ENCODE measurements at places on chromosomes 2 and 18.

DNA sequence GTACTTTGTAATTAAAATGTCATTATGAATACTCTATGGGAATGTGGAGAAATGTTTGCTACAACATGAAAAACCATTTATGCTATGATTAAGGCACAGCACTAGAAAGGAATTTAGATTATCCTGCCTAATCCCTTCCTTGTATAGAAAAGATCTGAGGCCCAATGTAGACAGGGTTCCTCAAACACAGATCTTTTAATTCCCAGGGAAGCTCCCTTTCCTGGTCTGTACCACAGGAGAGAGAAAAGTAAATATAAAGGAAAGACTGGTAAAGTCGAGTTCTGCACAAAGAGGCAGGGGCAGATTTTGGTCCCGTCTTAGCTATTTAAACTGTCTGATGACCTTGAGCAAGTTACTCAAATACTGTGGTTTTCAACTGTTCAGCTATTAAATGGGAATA is 84.7 kb downstream of the ICA1L start:
- DNase-seq, result no peak

DNA sequence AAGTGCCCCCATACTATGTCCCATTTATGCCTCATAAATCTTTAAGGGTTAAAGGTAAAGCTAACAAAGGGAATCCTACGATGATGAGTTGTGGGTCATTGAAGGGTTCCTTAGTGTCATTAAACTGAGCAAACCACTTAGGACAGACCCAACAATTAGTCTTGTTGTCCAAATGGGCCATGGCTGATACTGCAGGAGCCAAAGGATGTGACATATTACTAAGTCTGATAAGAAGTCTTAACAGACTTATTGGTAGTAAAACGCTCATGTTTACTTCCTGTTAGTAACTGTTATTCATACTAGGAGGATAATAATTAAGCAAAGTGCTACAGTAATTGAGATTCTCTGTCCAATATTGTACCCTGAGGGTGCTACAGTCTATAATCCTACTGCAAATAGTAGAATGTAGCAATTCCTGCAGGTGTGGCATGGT is 96.8 kb downstream of the PTPN4 start:
- DNase-seq, result no peak

DNA sequence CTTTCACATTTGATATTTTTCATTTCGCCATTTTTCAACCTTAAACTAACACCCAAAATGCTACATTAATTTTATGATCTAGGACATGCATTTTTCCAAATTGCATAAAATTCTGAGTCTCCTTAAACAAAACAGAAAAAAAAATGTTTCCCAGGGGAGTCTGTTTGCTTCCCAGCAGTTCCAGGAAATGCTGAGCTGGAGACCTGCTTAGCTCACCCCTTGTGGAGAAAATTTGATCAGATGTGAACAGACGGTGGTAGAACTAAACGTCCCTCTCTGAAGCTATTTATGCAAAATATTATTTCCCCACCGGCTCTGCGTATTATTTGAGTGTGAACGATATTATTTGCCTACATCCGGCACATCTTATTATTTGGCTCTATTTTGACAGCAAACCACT is 74.9 kb upstream of the AGAP1 start:
- DNase-seq, result no peak

DNA sequence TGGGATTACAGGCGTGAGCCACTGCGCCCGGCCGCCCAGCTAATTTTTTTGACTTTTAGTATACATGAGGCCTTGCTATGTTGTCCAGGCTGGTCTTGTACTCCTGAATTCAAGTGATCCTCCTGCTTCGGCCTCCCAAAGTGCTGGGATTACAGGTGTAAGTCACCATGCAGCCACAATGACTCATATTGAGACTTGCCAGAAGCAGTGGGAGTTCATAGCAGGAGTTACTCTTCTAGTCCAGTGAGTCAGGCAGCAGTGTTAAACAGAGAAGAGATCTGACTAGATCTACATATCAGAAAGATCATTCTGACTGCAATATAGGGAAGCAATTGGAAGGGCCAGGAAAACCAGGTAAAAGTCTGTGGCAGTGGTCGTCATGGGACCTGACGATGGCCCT is 1.5 kb upstream of the FLACC1 start:
- no peak for DNase-seq

GRCh38 chr2:150878356-150878755 is 383.3 kb downstream of the RBM43 start:
- DNase-seq, result no peak

GRCh38 chr2:147558620-147559019 is 286.2 kb upstream of the ACVR2A start:
- DNase-seq, result no peak

DNA sequence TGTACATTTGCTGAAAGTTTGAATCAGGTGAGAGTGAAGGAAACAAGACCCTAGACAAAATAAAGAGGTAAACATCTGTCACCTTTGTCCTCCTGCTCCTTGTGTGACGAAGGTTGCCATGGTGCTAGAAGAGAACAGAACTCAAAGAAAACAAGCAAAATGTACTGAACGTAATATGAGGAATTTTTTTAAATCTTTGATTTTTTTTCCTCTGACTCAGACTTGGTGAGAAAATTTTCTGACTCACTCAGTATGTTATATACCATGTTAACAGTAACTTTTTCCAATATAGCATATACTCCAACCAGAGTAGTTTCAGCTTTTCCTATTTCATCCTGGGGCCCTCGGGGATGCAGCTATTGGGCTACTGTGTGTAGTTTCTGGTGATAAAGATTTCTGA is 2114.6 kb upstream of the PIK3C3 start:
- no peak for DNase-seq

- no peak for DNase-seq
Measured at GRCh38 chr2:30631051-30631671, 176.1 kb downstream of the CAPN13 start.

GRCh38 chr2:160440888-160441287 is 52.7 kb downstream of the RBMS1 start:
- no peak for DNase-seq

GRCh38 chr2:131682122-131682944 is 154.6 kb downstream of the CCDC74A start:
- peak; percentile 34 for DNase-seq

- DNase-seq, result no peak
Measured at GRCh38 chr18:9643549-9643948, 29.2 kb upstream of the PPP4R1 start.

GRCh38 chr18:11310476-11311086 is 161.2 kb upstream of the PIEZO2 start:
- DNase-seq, result no peak

GRCh38 chr18:74110149-74110548 is 37.5 kb downstream of the FBXO15 start:
- no peak for DNase-seq

DNA sequence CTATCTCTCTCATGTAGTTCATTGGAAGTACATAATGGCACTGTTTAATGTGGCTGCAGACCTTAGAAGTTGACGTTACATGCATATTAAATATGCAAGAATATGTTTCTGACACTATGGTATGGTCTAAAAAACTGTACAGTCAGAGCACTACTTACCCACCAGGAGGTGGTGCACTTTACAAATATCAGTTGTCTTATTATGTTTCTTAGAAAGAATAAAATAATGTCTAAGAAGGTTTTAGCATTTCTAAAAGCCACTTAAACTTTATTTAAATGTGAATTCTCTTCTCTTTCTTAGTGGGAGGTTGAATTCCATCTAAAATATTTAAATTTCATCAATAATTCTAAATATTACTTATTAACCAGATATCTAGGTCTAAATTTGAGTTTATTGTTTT is 4.3 kb downstream of the TMEFF2 start:
- no peak for DNase-seq

- DNase-seq, result no peak
Measured at GRCh38 chr18:22567794-22568193, 150.1 kb upstream of the CTAGE1 start.

DNA sequence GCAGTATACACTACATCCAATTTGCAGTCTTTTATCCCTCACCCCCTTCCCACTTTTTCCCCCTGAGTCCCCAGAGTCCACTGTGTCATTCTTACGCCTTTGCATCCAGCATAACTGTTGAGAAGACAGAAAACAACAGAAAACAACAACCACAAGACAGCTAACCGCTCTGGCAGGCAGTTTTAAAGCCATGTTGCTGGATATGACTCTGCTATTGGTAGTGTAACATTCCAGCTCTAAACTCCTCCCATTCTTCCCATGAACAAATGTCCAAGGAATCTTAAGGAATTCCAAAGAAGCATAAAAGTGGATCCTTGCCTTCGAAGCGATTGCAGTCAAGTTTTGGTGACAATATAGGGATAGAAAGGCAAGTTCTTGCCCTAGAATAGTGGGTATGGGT is 599.1 kb downstream of the NYAP2 start:
- DNase-seq, result no peak

DNA sequence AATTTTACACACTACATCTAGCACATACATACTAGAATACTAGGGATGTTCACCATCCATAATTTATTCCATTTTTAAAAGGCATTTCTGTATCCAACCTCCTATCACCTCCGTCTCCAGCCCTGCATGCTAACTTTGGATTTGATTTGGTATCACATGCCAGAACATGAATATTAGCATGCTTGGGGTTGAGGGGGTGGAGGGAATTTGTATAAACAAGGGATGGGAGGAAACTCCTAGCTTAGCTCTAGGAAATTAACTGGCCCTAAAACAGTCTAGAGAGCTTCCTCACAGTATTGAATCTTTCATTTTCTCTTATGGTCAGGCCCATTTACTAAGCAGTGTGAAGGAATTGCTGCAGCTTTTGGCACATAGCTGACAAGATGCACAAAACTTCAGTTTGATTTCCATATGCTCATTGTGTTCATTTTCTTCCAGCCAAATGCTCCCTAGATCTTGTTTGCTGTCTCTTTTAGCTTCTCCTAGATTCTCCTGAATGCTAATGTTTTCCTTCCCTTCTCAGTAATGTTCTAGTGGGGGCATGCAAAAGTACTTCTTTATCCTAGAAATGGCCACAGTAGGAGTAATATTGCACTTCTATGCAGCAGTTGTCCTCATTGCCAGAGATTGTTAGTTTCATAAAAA is 135.2 kb downstream of the VWC2L start:
- DNase-seq, result no peak

GRCh38 chr2:197813093-197813787 is 8.8 kb downstream of the PLCL1 start:
- no peak for DNase-seq

DNA sequence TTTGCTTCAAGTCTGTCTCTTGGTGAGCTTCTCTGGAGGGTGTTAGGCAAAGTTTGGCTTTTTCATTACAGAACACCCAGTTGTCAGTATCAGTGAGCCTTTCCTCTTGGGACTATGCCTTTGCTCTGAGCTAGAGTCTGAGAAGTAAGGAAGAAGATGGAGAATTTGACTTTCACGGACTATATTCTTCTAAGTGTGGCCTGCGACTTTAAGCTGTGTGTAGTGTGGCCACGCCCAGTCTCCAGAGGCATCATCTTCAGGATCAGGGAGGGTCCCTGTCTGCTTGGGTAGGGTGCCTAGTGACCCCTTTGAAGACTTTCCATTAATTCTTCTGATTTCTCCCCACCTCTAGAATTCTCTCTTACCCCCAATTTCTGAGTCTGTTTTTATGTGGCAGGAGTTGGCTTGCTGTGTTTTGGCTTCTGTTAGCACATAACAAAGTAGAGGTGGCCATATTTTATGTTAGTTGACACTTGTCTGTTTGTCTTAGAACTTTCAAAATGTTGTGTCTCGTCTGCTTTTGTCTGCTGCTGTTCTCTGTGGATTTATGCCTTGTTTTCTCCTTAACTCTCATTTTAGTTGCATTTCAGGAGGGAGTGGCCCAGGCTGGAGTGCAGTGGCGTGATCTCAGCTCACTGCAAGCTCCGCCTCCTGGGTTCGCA is 8.6 kb downstream of the PLEKHB2 start:
- DNase-seq, result no peak

DNA sequence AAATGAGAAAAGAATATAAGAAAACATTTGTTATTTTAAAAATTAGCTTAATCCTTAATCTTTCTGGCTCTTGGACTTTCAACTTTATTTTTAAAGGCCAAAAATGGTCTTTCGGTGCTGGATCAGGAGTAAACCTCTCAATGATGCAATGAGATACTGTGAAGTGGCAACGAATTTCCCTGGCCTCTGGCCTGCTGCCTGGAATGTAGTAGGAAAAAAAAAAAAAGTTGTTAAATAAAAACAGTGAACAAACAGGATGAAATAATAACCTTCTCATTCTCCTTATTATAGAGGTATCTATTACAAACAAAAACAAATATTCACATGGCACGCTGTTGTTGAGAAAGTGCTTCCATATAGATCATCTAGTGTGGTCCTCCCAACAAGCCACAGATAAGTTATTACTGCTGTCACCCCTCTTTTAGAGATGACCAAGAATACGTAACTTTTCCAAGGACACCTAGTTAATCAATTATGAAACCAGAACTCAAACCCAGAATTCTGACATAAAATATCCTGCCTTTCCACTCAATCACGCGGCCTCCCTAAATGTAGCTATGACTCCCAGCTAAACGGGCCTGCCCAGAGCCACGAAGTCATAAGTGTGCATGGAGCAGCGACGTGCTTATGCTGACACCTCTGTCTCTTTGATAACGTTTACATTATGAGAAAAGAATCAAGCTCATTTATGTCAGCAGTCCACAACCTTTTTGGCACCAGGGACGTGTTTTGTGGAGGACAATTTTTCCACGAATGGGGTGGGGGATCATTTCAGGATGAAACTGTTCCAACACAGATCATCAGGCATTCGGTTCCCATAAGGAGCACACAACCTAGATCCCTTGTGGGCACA is 170.9 kb downstream of the BCL2 start:
- DNase-seq, result no peak

DNA sequence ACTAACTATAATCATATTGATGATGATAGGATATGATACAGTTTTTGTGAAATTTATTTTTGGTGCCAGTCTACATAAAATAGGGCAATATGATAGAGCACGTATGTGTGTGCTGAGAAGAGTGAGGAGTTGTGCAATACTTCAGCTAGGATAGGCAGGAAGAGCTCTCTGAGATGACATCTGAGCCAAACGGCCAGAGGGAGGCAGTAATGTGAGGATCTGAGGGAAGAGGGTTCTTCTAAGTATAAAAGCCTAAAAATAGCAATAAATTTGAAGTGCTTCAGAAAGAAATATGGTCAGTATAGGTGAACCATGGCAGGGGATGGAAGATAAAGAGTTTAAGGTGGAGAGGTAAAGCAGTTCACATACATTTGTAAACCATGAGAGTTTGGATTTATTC is 102.5 kb downstream of the OLA1 start:
- DNase-seq, result no peak

DNA sequence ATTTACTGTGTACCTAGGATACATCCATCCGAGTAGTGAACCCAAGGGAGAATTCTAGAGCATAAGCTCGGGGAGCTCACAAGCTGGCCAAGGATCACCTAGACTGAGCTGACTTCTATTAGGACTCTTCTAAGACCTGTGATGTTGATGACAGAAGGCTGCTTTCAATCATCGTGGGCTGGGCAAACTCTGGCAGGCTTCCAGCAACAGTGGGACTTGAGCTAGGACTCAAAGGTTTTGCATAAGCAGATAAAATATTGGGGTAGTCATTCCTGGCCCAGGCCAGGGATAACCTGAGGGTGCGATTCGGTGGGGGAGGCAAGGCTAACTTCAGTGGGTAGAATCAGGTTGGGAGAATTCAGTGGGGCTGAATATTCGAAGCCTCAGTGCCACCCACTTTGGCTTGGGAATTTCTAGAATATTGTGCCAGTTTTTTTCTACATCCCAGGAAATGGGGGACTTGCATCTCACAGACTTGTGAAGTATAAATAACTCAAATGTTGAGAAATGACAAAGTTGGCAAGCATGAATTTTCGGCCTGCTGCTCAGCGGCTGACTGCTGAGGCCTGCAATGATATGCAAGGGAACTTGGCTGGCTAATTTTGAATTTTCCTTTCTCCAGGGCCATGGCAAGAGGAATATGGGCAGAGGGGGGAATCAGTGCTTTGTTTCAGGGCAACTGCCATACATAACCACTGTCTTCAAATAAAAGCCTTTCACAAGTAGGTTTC is 274.3 kb downstream of the PRKCE start:
- DNase-seq, result no peak

- DNase-seq, result no peak
Measured at GRCh38 chr18:13791181-13791580, 32.8 kb upstream of the MC5R start.
